ENCODE measurements at places on chromosomes 2 and 18. TPM values are rescaled to one million over a fixed set of nuclear protein-coding genes. Genes with fewer than 3 reads are reported as not detected.

The SPP2 gene
- not detected for total RNA-seq

The CRYGD gene
- total RNA-seq, result not detected

The CTNNA2 gene
- total RNA-seq, result not detected

The FOXD4L1 gene
- 0.10 TPM for total RNA-seq

The NRP2 gene
- 11.1 TPM for total RNA-seq

The SMAD7 gene
- 34.6 TPM for total RNA-seq

The TNFAIP6 gene
- not detected for total RNA-seq

The C1QL2 gene
- not detected for total RNA-seq

The TACR1 gene
- total RNA-seq, result not detected

The ASB1 gene
- 37.2 TPM for total RNA-seq

The CRIM1 gene
- 8.6 TPM for total RNA-seq

The SLC4A5 gene
- total RNA-seq, result 3.7 TPM

The IL1A gene
- total RNA-seq, result 1.7 TPM

The ALPG gene
- not detected for total RNA-seq

The SNORC gene
- 1.2 TPM for total RNA-seq

The REG3G gene
- not detected for total RNA-seq

The LOXL3 gene
- 0.78 TPM for total RNA-seq

The RBKS gene
- total RNA-seq, result 1.6 TPM

The SP140 gene
- 111 TPM for total RNA-seq

The KCNIP3 gene
- not detected for total RNA-seq

The EMILIN2 gene
- 25.3 TPM for total RNA-seq

The MEP1B gene
- total RNA-seq, result 0.10 TPM

The ITGB6 gene
- total RNA-seq, result not detected

The C2orf69 gene
- 16.4 TPM for total RNA-seq

The CREB1 gene
- 109 TPM for total RNA-seq

The SANBR gene
- total RNA-seq, result 5.6 TPM

The ITGA4 gene
- 157 TPM for total RNA-seq

The ZNF804A gene
- not detected for total RNA-seq

The RGPD8 gene
- 8.4 TPM for total RNA-seq

The NCKAP5 gene
- not detected for total RNA-seq
